ENCODE measurements at places on chromosomes 11 and 22.

DNA sequence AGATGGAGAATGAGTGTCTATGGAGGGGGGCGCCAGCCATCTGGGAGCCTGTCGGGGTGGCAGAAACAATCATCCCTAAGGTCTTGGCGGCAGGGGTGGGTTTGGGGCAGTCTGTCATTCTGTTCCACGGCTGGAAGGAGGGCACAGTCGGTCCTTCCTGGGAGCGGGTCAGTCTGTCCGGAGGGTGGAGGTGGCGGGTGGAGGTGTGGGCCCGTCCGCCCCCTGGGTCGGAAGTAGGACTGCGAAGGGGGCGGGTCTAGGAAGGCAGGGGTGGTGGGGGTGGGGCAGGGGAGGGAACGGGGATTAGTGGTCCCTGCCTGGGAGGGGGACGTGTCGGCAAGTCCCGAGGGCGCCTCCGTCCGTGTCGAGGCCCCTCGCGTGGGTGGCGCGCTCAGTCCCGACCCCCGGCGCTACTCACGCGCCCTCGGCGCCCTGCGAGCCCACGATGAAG, 461 bp downstream of the TBC1D10A start:
- DNase-seq, result no peak

- DNase-seq, result no peak
Observed at GRCh38 chr11:128058580-128059208, 528.7 kb downstream of the ETS1 start.

DNA sequence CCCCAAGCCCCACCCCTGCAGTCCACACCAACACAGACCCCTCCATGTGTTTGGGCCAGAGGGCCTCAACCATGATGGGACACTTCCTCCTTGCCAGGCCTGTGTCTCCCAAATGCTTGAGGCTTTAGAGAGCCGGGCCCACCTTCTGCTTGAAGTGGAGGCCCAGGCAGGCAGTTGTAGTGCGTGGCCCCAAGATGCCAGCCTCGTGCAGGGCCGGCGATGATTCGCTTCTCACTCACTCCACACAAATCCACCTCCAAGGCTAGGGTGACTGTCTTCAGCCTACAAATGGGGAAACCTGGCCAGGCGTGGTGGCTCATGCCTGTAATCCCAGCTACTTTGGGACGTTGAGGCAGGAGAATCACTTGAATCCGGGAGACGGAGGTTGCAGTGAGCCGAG, 5.7 kb downstream of the PRR5 start:
- no peak for DNase-seq

- no peak for DNase-seq
Observed at GRCh38 chr11:98409069-98409468, 611.7 kb upstream of the CNTN5 start.

DNA sequence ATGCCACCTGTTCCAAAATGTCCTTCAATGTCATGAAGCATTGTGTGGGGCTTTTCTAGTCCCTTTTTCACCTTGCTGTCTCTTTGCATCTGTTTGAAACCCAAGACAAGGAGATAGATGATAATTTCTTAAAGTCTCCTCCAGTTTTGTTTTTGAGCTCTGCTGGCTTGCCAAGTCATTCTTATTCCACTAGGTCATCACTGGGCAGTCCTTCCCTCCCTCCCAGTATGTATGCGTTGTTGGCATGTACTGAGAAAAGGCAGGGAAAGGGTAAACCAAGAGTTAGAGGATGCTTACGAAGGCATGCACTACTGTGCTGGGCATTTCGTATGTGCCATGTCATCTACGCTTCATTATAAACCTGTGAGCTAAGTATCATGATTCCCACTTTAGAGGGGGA, 78.6 kb downstream of the PARVA start:
- DNase-seq, result no peak

- DNase-seq, result no peak
Observed at GRCh38 chr11:48005831-48006270, 25.5 kb downstream of the PTPRJ start.

- DNase-seq, result no peak
Observed at GRCh38 chr22:26374391-26375026, 54.6 kb upstream of the ASPHD2 start.

- DNase-seq, result no peak
Observed at GRCh38 chr11:26144911-26145310, 187.0 kb upstream of the ANO3 start.

DNA sequence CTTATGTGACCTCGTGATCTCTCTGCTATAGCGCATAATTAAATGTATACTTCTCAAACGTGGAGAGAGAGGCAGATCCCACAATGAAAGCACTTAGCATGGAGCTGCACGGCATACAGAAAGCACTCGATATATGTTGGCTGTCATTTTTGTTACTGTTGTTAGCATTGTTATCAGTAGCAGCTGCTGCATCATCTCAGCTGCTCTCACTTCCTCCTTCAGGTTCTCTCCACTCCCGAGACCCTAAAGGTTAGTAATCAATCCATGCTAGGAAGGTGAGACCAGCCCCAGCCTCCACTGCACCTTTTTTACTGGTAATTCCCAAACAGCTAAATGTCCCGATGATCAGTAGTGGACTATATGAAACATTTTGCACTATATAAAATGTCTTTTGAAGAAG, 13.4 kb upstream of the API5 start:
- DNase-seq, result no peak

DNA sequence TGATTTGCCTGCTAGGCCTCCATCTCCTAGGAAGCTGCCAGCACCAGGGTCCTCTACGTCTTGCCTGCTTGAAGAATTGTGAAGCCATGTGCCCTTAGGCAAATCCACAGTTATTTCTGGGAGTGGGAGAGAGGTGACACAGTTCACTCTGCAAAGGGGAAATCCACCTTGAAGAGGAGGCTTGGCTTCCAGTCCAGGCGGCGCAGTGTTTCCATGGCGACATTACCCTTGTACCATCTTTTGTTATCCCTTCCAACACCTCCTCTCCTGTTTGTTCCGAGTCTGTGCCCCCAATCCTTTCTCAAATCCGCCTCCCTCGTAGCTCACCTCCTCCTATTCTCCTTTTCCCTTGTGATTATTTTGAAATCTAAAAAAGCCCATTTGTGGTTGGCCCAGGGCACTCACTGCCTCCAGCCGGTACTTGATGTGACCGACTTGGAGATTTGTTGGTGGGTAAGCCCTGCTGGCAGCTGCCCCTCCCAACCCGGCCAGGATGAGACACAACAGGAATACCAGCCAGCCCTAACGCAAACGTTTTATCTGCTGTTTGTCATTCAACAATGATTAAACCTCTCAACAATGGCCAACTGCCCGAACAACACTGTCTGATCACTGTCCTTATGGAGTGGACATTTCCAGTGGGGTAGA, 18.4 kb downstream of the SYT13 start:
- DNase-seq, result no peak

DNA sequence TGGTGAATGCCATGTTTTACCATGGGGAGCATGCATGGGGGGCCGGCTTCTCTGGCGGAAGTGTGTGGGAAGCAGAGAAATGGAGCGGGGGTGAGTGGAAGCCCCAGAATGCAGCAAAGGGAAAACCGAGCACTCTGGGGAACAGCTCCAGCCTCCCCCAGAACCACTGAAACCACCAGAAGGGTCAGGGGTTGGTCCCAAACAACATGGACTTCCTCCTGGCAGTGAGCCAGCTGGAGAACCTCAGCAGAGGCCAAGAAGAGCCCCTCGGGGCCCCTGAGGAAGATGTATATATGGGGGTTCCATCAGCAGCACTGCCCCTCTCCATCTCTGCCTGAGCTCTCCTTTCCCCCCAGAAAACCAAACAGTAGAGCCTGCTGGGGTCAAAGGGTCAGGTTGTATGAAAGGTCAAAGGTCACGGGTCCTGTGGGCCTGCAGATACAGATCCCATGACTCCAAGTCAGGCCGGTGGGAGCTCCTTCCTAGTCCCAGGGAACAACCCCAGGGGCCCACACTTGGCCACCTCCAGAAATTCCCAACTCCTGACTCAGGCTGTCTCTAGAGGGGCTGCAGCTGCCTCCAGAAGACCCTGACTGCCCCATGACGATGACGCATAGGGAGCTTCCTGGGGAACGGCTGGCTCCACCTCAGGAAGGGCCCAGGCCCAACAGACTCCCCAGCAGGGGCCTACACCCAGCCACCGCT, 48.5 kb upstream of the TIMP3 start:
- DNase-seq, result no peak
